ENCODE measurements at places on chromosomes 11 and 22.

DNA sequence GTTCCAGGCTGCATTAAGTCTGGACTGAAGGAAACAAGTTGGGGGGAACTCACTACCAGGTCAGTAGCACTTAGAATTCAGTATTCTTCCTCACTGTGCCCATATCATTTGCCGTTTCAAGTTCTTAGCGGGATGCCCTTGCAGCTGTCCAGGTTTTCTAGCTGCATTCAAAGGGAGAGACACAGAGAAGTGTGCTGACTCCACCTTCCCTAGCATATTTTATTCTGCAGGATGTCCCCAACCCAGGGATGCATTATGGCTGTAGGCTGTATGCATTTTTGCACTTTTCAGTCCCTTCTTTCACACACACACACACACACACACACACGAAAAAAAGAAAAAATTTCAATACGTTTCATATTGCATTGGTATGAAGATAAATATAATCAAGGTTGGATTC is 35.8 kb upstream of the MAPK1 start:
- no peak for DNase-seq

GRCh38 chr11:75850787-75851186 is 35.8 kb downstream of the UVRAG start:
- no peak for DNase-seq

- DNase-seq = no peak
These were observed 287.9 kb upstream of the MPPED2 start for GRCh38 chr11:30873924-30874610.

- DNase-seq = no peak
These were observed 130.5 kb downstream of the MED15 start for GRCh38 chr22:20637750-20638506.

DNA sequence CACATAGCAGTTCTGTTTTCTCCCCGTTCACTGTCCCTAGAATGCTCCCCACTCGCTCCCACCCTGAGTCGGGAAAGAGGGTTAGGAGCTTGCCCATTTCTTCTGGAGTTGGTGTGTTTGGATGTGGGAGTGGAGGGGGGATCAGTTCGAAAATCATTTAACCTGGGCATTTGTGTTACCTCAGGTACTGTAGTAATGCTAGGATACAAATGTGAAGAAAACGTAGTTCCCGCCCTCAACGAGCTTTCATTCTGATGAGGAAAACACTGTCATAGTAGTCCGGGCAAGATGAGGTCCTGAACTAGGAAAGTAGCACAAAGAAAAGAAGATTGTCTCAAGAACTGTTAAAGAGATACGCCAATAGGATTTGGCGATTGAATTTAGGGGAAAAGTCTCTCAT is 539 bp downstream of the SDHD start:
- DNase-seq = no peak

DNA sequence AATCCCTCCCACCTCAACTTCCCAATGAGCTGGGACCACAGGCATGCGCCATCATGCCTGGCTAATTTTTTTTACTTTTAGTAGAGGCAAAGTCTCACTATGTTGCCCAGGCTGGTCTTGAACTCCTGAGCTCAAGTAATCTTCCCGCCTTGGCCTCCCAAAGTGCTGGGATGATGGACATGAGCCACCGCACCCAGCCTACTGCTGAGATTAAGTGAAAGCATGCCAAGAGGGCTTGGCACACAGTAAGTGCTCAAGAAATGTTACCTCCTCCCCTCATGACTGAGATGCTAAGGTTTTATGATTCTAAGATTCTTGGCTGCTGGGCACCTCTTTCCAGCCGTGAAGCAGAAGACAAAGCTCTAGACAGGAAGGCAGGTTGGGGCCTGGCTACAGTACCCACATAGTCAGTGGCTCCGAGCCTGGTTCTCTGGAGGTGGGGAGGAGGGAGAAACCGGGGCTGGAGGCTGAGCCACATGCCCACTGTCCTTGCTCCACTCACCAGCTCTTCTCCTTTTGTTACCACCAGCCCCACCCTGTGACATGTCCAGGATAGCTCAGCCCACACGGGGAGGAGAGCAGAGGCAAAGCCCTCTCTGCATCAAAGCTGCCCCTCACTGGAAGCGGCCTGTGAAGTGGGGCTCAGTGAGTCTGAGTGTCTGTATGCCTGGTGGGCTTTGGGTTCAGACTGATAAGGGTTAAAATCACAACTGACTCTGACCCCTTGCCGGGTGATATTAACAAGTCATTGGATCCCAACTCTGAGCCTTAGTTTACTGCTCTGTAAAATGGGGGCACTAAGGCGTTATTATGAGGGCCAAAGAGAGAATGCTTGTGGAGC is 12.9 kb downstream of the ARHGEF17 start:
- no peak for DNase-seq

DNA sequence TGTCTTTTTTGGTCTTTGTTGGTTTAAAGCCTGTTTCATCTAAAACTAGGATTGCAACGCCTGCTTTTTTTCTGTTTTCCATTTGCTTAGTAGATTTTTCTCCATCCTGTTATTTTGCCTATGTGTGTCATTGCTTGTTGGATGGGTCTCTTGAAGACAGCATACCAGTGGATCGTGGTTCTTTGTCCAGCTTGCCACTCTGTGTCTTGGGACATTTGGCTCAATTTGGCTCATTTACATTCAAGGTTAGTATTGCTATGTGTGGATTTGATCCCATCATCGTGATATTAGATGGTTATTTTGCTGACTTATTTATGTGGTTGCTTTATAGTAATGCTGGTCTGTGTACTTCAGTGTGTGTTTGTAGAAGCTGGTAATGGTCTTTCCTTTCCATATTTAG is 31.4 kb upstream of the ANKK1 start:
- DNase-seq = no peak

DNA sequence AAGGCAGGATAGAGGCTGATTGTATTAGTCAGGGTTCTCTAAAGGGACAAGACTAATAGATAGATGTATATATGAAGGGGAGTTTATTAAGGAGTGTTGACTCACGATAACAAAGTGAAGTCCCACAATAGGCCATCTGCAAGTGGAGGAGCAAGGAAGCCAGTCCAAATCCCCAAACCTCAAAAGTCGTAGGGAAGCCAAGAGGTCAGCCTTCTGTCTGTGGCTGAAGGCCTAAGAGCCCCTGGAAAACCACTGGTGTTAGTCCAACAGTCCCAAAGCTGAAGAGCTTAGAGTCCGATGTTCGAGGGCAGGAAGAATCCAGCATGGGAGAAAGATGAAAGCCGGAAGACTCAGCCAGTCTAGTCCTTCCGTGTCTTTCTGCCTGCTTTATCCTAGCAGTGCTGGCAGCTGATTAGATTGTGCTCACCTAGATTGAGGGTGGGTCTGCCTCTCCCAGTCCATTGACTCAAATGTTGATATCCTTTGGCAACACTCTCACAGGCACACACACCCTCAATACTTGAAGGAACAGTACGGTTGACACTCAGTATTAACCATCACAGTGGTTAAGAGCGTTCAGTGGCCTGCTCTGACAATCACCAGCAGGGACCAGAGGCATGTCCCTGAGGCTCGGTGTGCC is 135.6 kb downstream of the CSNK2A3 start:
- DNase-seq = no peak

DNA sequence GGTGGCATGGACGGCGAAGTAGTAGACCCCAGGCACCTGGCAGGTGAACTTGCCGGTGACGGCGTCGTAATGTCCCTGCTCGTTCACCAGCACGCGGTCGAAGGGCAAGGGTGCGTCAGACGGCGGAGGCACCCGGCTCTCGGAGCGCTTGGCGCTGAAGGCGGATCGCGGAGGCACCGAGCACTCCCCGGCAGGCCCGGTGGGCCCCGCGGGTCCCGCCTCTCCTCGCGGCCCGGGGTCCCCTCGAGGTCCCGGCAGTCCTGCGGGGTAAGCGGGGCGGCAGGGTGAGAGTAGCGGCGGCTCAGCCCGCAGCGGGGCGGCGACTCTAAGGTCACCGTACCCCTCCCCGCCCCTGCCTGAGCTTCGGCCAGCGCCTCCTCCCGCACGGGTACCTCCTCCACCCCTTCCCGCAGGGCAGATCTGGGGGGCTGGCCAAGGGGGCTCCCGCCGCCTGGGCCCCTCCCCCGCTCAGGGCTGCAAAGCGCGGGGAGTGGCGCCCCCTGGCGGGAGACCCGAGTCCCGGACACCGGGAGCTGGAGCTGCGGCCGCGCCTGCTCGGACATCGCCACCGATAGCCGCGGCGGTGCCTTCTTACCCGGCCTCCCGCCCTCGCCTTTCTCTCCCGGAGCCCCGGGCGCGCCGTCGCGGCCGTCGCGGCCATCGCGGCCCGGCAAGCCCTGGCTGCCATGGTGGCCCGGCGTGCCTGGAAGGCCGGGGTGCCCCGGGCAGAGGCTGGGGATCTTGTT is 921 bp downstream of the C1QTNF5 start:
- peak; percentile 55 for DNase-seq

DNA sequence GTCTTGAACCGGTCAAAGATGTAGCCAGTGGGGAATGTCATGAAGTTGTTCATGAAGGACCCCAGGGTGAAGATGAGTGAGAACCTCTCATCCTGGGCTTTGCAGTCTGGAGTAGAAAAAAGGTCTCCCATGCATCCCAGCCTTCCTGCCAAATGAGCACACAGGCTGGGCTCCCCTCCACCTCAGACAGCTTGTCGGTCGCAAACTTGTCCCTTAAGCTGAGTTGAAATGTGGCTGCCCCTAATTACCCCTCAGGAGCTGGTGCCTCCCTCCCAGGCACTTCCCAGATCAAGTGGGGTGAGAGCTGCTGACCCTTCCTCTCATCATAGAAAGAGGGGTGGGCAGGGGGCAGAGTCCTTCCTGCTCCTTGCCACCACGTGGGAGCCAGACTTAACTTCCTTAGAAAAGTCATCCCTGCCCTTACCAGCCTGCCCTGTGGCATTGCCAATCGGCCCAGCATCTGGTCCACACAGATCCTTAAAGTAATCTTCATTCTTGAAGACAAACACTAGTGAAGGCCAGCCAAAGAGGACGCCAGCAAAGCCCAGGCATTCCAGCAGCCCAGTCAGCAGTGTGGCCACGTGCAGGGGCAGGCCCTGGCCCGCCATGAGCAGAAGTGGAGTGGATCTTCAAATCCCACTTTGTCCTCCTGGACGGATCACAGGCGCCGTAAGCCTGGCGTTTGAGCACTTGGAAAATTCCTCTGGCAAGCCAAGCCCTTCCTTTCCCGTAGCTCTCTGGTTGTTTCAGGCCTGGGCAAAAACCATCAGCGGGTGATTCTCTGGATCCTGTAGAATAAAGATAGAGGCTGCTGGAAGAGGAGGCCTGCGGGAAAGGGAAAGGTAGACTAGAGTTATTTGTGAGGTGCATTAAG is 1.1 kb downstream of the SLC43A3 start:
- DNase-seq = peak; percentile 27

DNA sequence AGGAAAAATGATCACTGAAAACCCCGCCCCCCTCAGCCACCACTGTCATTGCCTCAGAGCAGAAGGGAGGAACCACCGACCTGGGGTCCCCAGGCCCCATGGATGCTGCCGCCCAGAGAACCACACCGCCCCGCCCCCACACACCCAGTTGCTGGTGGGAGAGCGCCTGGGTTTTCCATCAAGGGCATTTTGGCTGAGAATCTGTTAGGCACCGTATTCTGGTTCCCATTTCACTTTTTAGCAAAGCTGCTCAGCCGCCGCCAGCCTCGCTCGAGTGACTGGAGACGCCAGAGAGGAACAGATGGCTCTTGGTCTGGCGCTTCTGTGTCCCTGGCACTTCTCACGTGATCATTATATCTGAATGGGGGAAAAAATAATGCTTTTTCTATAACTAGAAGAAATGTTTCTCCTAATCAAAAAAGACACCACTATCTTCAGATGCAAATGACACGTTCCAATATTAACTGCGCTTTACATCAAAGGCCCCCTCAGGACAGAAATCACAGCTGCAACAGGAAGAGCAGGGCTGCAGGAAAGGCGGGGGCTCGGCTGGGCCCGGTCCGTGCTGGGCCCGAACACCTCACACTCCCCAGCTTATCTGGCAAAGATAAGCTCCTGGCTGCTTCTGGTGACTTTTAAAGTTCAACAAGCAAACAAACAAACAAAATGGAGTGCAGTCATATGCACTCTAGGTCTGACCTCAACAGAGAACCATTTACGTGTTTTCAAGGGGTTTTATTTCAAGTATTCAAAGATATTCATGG is 149.8 kb downstream of the MPPED1 start:
- no peak for DNase-seq

DNA sequence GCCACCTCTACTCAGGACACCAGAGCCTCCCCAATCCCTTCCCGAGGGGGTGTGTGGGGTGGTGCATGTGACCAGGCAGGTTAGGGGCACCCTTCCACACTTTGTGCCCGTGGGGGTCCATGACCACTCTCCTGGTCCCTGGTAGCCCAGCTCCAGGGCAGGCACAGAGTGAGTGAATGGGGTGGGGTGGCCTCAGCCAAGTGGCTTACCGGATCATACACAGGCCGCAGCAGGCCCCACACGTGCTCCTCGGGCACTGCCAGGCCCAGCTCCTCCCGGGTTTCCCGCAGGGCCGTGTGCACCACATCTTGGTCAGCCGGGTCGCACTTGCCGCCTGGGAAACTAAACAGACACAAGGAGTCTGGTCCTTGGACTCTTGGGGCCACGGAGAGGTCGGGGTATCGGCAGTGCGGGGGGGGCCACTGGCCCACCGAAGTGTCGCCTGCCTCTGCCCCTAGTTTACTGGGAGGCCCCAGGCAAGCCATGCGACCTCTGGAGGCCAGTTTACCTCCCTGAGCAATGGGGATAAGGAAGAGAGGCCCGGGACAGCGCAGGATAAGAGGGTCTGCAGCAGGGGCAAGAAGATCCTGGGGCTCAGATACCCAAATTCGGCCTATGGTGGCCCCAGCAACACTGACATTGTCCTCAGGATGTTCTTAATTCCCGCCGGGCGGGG is 889 bp downstream of the NUDT8 start:
- no peak for DNase-seq
